ENCODE measurements at places on chromosomes 5 and 9.

DNA sequence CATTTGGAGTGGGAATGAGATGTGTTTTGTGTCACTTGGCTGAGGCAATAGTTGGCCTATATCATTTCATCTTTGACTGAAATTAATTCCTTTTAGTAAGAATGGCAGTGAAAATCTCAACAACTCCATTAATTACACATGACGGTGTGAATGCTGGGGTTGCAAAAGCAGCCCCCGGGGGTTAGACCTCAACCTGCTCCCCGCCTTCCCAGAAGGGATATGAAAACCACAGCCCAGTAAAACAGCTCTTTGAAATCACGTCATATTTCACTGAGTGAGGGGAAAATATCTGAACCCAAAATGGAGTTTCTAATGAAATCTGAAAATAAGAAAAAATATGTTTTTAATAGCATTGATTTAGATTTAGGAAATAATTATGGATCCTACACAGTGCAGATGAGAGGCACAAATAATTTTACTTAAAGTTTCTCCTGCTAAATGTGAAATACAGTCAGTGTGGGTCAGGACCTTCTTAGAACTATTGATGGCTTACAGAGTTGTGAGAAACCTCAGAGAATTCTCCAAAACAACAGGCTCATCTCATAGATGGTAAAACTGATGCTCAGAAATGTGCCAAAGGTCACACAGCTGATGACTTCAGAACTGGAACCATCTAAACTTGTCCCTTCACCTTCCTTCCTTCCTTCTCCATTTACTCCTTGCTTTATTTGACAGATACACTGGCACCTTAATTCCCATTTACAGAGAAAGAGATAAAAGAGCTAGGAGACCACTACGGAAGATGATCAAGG, 96.5 kb downstream of the SPOCK1 start:
- no peak for DNase-seq

DNA sequence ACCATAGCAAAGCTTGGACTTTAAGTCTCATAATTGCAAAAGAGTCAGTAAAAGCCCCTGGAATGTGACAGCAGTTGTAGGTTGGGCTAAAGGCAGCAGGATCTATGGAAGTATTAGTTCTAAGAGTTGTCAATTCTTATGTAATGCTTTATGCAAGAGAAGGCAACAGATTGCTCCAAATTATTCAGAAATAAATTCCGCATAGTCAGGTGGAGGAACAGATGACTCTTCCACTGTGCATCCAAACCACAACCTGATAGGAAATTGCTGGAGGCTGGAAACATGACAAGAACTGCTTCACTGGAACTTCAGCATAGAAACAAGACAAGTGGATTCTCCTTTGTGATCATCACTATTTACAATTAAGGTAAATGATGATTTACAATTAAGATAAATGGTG, 101.0 kb downstream of the STARD4 start:
- no peak for DNase-seq

DNA sequence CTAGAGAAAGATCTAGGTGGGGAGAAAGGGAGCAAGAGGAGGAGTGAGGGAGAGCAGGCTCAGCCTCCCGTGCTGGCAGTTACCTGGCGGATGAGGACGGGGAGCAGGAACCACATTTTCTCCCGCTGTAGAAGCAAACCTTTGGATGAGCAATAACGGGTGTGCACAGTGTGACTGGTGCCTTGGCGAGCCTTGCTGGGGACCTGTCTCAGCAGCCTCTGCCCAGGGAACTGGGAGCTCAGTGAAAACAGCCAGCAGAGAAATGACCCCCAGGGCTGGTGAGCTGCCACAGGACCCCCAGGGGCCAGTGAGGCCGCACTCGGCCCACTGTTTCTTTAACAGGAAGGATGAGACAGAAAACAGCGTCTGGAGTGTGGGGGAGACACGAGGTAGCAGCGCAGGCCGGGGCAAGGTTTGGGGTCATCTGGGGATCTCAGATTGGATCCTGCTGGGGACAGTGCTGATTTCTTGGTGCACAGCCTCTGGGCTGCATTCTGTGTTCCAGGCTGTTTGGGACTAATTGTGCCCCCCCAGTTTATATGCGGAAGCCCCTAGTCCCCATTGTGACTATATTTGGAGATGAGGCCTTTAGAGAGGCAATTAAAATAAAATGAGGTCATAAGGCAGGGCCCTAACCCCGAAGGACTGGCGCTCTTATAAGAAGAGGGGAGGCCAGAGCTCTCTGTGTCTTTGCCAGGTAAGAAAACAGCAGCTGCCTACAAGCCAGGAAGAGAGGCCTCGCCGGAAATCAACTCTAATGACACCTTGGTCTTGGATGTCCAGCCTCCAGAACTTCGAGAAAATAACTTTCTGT, 118.8 kb upstream of the PHYKPL start:
- DNase-seq, result no peak

DNA sequence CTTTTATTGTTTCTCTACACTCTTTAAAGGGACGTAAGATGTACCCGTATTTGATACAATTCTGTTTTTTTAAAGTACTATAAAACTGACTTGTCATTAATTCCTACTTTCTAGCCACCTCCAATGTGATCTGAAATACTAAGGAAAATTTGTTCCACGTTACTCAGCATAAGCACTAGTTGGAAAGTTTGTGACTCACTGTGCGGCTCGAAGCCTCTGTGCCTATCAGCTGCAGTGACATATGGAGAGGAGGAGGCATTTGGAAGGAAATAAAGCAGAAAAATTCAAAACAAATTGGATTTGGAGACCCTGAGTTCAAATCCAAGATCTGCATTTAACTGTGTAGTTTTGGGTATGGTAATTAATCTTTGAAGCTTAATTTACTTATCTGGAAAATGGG, 339.3 kb downstream of the BRINP1 start:
- DNase-seq, result no peak

- DNase-seq, result no peak
Observed at GRCh38 chr9:93033531-93033930, 25.0 kb upstream of the SUSD3 start.

GRCh38 chr5:142151436-142152383, 43.1 kb downstream of the NDFIP1 start:
- DNase-seq, result peak; percentile 45

- DNase-seq, result no peak
Observed at GRCh38 chr9:93467462-93467861, 14.1 kb upstream of the FAM120AOS start.

DNA sequence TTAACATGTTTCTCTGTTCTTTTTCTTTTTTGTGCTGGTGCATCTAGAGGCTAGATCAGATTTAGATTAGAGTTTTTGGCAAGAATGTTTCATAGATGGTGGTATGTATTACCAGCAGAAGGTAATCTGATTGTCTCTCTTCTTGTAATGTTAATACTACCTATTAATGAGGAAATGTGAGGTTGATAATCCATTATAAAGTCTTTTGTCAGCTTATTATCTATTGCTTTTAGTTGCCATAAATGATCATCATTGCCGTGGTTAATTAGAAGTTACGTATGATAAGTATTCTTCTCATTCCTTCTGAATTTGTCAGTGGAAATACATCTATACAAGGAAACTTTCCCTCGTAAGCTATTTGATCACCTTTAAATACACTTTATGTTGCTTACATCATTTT, 135.0 kb downstream of the PAM start:
- no peak for DNase-seq

GRCh38 chr9:97848215-97848479, 4.9 kb upstream of the FOXE1 start:
- DNase-seq, result no peak

- peak; percentile 68 for DNase-seq
Observed at GRCh38 chr9:96014078-96014477, 138.6 kb downstream of the ERCC6L2 start.

DNA sequence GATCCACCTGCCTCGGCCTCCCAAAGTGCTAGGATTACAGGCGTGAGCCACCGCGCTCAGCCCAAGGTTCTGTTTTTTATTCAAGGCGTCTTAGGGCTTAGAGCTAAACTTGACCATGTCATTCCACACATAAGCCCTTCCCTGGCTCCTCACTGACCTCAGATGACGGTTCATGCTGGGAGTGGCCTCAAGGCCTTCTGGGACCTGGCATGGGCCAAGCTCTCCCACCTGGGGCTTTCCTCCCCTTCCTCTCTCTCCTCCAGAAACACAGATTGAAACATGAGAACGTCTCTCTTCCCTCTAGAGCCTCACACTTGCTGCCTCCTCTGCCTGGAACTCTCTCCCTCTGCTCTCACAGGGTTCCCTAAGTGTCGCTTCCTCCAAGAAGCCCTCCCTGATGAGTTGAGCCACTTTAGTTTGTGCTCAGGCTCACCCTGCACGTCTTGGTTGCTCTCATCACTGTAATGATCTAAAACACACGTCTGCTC, 155.6 kb upstream of the IER5L start:
- DNase-seq, result no peak

DNA sequence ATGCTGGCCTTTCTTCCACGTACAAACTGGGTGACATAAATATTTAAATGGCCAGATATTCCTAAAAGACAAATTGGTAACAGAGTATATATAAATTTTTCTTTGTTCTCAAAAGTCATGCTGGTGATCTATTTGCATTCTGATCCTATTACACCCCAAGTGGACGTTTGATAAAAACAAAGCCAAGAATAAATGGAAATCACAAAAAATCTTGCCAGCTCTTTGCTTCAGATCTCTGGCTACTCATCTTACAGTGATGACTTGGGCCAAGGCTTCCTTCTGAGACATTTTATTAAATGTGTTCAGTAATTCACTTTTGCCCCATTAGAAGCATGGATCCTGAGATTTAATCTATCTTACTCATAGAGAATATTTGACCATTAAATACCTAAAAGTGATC, 444.3 kb upstream of the PIK3R1 start:
- no peak for DNase-seq

DNA sequence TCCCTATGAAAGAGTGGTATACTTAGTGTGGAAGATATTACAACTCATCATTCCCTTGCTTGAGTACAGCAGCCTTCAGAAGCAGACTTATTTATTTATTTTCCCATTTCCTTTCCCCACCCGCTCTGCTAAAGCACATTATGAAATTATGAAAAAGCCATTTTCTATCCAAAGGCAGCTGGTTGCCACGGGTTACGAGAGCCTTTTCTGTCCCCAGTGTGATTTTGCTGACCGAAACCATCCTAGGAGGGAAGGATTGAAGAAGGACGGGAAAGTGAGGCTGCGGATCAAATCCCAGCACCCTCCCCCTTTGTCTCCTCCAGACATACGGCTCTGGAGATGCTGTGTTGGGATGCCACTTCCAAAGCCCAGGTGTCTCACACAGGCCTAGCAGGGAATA, 246.9 kb downstream of the TLR4 start:
- no peak for DNase-seq

GRCh38 chr5:136106351-136107031, 26.2 kb upstream of the SMAD5 start:
- DNase-seq, result no peak

GRCh38 chr9:10146517-10147331, 466.1 kb downstream of the PTPRD start:
- DNase-seq, result no peak

DNA sequence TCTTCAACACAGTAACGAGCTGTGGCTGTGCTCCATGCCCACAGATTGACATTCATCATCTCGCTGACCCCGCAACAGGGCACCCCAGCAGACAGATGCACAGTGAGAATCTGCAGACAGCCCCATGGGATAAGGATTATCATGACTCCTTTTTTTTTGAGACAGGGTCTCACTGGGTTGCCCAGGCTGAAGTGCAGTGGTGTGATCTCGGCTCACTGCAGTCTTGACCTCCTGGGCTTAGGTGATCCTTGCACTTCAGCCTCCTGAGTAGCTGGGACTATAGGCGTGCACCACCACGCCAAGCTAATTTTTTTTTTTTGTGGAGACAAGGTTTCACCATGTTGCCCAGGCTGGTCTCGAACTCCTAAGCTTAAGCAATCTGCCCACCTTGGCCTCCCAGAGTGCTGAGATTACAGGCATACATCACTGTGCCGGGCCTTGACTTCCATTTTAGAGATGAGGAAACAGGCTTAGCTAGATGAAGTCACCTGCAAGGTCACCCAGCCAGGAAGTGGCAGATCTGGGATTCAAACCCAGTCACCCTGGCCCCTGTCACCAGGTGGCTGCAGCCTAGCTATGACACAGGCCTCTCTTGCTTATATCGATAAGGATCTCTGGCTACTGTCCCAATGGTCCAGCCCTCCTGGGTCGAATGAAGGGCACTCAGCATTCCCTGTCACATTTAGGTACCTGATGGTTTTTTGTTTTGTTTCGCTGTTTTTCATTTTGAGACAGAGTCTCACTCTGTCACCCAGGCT, 5.1 kb downstream of the AIF1L start:
- no peak for DNase-seq

DNA sequence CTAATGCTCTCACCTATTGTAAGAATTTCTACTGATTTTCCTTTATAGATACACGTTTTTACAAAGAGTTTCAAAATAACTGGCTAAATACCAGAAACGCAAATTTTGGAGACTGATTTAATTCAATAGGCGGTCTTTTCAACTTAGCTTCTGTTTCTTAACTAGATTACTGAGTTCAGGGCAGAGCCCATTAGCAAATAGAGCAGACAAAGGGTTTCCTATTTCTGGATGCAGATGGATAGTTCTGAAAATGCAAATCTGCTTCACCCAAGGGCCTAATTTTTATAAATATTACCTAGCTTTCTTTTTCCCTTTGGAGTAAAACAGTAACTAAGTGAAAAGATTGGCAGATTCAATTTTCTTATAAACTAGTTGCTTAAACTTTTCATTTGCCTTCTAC, 13.6 kb upstream of the KIAA1958 start:
- no peak for DNase-seq

DNA sequence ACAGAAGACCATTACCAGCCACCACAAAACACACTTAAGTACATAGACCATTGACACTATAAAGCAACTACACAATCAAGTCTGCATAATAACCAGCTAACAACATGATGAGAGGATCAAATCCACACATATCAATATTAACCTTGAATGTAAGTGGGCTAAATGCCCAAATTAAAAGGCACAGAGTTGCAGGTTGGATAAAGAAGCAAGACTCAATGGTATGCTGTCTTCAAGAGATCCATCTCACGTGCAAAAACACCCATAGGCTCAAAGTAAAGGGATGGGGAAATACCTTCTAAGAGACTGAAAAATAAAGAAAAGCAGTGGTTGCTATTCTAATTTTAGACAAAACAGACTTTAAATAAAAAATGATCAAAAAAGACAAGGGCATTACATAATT, 113.6 kb upstream of the CD180 start:
- DNase-seq, result no peak

DNA sequence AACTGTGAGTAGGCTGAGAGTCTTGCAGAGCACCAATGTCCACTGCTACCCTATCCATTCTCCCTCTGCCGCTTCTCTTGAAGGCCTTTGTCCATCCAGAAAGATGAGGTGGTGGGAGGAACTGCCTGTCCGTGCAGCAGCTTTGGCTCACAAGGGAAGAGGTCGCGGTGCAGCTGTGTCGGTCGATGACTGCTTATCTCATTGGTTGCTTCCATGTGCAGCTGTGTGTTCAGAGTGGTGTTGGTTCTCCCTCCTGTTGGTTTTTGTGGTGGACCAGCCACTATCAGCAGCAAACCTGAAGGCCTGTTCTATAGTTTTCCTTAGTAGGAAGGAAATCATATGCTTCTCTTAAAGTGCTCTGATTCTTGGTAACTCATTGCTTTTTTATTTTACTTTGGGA, 40.7 kb downstream of the SPTAN1 start:
- no peak for DNase-seq

GRCh38 chr5:149216496-149216895, 55.2 kb upstream of the AFAP1L1 start:
- no peak for DNase-seq

Measured in CD4-positive, alpha-beta T cell treated with Interleukin-1 beta for 1 hour (primary cell).